ENCODE measurements at places on chromosomes 1 and 21.

- DNase-seq, result no peak
These were observed 264.6 kb upstream of the B3GALT2 start for GRCh38 chr1:193451001-193451400.

DNA sequence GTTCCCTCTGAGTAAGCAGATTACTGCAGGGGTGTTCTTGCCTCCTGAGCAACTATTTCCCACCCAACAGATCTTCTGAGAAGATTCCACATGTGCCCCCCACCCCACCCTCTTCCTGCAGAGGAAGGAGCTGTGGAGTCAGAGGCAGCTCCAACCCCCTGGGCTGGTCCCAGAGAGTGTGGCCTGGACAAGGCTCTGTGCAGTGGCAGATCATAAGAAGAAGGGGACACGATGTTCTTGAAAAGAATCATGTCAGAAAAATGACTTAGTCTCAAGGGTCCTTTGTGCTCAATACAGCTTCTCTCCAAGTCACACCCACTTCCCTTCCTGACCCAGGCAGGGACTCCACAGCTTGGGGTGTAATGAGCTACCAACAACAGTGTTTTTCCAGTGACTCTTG, 95.2 kb downstream of the SYF2 start:
- no peak for DNase-seq

GRCh38 chr1:151989211-151989862, 4.3 kb downstream of the S100A10 start:
- DNase-seq, result no peak

- DNase-seq, result peak; percentile 92
These were observed 3.5 kb upstream of the NBL1 start for GRCh38 chr1:19640363-19641316.

- no peak for DNase-seq
These were observed 149.6 kb downstream of the DISC1 start for GRCh38 chr1:231776010-231776756.

DNA sequence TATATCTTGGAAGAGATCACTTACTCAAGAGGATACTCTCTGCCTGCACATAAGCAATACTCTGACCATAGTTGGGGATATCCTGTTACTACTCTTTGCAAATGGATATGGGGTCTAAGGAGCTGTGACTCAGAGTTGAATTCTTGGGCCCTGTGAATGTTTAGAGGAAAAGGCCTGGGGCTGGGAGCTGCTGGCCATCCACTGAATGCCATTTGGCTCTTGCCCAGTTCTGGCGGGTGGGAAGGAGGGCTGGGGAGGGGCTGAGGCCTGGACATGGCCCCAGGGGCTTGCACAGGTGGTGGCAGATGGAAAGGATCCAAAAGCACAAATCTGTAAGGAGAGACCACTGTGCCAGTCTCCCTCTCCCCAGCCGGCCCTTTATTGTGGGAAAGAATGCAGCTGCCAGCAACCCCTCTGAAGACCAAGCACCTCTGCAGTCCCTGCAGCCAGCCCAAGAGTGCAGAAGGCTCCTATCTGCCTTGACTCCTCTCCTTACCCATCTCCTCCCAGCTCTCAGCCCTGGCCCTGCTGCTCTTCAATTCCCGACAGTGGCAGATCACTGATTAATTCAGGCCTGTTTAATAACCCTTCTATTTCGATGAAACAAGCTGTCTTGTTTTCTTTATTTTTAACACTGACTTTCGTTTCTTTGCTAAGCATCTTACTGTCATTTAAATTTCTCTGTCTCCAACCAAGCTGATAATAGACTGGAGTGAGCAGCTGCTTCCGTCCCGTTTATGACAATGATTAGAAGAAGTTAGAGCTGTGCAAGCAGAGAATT, 12.1 kb downstream of the PLXNA2 start:
- DNase-seq, result no peak

Data from H7 (cell line).